NCI-H1930 (cell line): ENCODE measurements at places on chromosomes 12 and 14.

DNA sequence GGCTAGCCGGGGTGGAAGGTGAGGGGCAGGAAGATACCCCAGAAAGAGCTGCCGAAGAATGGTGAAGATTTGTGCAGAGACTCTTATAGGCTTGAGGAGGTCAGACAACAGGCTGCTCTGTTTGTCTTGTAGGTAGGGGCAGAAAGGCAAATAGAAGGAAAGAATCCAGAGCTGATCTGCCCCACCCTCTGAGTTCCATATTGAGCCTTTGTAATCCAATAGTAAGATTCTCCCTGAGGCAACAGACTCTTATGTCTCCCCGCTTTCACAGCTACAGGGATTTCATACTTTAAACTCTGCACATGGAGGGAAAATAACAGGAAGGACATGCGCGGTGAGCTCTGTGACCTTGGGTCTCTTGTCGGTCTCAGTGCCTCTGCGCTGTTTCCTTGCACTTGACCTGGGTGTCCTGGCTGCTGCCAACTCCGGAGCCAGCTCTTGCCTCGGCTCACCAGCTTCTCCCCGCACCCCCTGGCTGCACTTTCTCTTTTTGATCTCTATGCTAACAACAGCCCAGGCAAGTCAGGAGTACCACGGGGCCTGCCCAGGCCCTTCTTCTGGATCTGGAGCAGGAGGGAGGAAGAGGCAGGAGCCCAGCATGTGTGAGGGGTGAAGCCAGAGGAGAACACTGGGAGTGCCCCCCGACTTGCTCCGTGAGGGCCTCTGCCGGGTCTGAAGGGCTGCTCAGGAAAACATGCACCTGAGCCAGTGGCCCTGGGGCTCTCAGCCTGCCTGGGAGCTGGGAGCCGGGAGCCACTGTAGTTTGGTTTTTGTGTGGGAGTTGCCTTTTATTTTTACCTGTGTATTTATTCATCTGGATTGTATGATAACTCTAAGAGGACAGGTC is 75.8 kb downstream of the PPP1R36 start:
- no peak for DNase-seq

GRCh38 chr12:42315108-42315507 is 10.8 kb downstream of the ZCRB1 start:
- no peak for DNase-seq

DNA sequence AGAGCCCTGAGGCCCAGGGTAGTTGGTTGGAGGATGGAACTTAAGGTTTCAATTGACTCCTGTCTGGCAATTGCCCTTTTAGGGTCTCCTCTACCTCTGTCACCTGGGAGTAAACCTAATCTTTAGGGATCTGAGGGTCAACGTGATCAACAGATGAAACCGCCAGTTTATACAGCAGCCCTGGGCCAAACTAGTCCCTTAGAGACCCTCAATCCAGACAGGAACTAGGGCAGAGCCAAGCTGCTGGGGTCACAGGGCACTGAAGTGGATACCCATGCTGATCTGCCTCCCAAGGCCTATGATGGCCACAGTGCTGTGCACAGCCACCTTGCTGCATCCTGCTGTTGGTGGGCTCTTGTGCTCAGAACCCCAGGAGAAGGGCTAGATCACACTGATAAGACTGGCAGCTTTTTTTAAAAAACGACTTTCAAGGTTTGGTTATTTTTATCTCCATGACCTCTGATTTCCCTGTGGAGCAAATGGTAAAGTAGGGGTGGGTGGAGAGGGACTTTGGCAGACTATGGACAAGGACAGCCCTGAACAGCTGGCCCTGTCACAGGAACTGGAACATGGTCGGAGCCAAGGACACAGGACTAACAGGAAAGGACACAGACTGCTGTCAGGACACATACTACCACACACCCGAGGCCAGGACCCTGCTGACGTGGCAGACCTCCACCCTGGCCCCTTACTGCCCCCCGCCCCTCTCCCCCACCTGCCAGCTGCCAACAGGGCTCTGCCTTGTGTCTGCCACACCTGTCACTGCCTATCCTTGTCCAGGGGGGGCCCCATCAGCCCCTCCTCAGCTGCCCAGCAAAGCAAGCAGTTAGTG is 474 bp downstream of the FITM1 start:
- no peak for DNase-seq

DNA sequence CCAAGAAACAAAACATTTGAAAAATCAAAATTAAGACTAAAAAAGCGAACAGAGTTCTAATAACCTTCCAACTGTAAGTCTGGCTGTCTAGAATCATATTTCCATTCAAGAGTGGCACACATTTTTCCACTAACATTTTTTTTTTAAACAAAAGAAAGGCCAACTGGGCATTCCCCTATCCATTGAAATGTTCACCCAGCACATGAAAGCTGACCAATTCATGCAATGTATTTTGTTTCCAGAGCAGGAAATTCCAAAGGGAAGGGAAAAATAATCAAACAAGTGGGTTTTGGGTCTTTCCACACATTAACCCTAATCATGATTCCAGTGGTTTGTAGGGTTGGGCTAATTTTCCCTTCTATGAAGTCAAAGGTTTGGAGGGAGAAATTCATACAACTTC is 206.5 kb downstream of the CALM1 start:
- DNase-seq, result no peak

GRCh38 chr12:85617307-85618091 is 218.7 kb downstream of the RASSF9 start:
- DNase-seq, result peak; percentile 20

DNA sequence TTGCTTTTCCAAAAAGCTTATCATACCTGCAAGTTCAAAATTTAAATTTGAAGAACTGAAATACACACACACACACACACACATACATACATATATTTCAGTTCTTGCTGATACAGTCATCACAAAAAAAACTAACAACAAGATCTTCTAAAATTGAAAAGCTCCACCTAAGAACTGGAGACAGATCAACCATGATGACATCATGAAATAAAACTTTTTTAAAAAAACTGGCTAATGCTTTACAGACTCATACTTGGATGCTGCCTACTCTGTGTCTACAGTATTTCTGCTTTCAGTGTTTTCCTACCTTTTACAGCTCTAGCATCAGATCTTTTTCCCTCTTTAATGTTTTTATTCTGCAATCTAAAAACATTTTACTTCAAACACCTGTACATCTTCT is 261.4 kb downstream of the DIO2 start:
- no peak for DNase-seq

GRCh38 chr12:76041406-76041805 is 9.8 kb upstream of the PHLDA1 start:
- DNase-seq, result no peak

DNA sequence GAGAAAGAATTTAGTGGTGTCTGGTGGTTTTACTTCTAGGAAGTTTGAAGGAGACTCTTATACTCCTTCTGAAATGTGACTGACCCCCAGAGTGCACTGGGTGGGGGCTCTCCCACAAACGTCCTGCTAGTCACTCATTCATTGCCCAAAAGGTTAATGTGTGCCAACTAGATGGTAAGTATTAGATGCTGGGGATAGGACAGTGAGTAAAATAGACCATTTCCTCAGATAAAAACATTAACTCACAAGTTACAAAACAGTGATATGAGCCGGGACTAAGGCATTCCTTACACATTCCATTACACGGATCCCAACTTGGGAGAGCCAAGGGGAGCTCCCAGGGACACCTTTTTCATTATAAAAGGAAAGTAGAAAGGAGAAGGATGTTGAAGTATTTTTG is 185.1 kb downstream of the ATXN7L3B start:
- DNase-seq, result no peak

DNA sequence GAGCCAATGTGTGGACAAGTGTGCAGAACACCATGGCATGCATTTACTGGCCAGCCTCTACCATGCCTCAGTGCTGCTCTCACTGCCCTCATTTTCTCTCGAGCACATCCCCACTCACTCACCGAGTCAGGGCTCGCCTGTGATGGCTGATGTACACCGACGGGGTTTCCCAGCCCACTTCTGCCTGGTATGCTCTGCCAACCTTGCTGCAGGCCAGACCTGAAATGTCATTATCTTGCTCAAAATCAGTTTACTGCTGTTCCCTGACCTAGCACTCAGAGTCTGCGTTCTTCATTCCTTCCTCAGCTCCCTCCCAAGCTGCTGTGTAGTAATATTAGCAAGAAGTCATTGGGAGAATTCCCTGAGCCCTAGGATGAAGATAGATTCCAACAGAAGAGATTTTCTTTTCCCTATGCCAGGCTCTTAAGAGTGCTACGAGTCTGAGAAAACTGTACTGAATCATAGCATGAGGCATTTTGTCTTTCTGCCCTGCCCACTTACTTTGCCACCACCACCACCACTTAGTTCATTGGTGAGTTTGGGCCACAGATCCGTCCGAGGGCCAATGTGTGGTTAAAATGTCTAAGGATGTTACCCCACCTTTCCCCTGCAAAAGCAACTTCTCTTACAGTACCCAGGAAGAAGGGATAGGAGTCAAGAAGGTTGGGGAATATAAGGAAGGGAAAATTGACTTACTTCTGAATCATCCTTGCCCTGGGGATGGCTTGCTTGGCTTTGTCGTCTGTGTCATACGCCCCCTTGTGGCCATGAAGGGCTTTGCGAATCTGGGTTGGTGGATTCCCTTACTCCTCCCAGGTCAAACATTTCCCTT is 51.0 kb downstream of the BMAL2 start:
- DNase-seq, result peak; percentile 52

GRCh38 chr12:74900232-74900631 is 309.4 kb downstream of the KCNC2 start:
- no peak for DNase-seq

DNA sequence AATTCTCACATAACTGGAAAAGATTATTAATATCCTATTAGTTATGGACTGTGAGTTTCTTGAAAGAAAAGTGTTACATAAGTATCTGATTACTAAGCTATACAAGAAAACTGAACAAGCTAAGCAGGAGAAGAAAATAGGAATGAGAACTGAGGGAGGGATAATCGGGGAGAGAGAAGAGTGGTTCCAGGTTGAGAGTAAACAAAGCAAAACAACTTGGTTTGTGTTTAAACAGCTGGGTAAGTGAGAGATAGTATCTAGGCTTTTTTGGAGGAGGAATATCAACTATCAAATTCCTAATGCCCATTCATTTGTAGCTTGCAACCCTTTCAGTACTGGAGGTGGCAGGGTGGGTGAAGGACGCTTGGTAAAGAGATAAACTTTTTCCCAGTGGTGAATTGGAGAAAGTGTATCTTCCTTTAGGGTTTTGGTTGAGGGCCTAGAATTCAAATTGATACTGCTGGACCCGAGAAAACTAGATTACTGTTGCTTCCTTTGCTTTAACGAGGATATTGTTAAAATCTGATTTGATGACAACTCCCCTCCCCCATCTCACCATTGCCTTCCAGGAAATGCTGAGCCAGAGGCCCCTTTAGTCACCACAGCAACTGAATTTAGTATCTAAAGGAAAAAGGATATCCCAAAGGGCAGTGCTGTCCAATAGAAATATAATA is 2.0 kb upstream of the SLC2A3 start:
- no peak for DNase-seq

DNA sequence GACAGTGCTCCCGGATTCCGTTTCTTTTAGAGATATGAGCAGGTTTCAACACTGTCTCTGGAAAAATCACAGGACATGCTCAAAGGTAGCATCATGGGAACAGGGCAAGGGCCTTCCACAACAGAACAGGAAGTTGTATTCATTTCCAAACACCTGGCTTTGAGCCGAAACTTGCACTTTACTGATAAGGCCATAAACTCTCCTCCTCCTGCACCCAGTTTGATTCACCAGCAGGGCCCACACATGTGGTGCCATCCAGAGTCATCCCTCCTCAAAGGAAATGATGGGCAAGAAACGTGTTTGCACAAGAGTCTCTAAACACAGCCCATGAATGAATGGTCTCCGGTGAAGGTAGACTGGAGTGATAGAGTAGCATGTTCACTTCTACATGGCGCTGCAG is 268.4 kb upstream of the FKBP4 start:
- no peak for DNase-seq

- no peak for DNase-seq
These were observed 72.6 kb upstream of the BICD1 start for GRCh38 chr12:32034045-32034444.

GRCh38 chr12:68428211-68428610 is 96.0 kb upstream of the MDM1 start:
- no peak for DNase-seq

- no peak for DNase-seq
These were observed 1.6 kb downstream of the ATXN7L3B start for GRCh38 chr12:74539261-74539660.

DNA sequence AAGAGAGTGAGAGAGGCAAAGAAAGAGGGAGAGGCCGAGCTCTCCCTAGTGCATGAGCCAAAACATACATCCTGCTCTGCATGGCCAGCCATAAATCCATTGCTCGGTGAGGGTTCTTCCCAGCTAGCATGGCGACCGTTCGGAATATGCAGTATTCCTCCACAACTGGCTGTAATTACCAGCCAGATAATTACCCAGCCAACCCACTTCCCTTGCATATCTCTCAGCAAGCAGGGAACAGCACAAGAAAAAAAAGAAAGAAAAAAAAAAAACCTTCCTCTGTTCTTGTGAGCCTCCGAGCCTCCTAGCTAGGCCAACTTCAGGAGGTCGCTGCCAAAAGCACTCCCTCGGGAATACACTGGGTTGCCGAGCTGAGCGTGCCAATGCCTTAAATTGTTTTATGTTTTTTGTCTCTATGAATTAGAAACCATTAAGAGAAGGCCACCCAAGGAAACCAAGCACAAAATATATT is 567.9 kb downstream of the MED13L start:
- DNase-seq, result no peak

DNA sequence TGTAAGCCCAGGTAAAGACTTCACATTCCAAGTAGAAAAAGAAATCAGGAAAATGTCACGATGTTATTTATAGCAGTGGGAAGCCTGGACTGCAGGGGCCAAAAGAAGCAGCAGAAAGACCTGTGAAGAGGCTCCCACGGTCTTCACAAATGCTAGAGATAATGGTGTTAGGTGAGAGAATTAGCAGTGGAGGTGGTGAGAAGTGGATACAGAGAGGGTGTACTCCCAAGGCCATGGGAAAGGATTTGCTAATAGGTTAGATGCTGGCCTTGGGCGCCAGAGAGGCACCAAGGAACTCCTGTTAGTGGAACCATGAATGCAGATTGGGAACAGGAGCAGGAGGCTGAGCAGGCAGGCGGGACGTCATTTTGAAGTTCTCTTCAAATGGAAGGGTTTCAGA is 386.1 kb downstream of the C12orf75 start:
- no peak for DNase-seq

DNA sequence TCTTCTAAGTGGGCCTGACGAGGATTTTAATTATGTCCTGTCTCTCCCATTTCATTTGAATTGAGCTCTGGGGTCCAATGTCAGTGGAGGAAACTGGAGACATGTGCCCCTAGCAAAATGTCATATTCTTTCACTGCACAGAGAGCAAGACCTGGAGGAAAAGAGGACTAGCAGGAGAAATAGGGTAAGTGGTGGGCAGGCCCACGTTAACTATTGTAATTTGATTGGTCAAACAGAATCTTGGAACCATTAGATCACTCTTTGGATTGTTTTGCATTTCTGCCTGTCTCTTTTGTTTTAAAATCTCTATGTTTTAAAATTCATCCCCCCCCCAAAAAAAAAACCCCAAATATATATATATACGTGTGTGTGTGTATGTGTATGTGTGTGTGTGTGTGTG is 113.9 kb upstream of the PELI2 start:
- no peak for DNase-seq
